ENCODE measurements at places on chromosomes 13 and 19. TPM values are rescaled to one million over a fixed set of nuclear protein-coding genes. Genes with fewer than 3 reads are reported as not detected.

The CLEC4M gene
- total RNA-seq, result not detected

- DNase-seq, result no peak
These were observed 91.6 kb upstream of the SIAH3 start for GRCh38 chr13:45943120-45943519.

DNA sequence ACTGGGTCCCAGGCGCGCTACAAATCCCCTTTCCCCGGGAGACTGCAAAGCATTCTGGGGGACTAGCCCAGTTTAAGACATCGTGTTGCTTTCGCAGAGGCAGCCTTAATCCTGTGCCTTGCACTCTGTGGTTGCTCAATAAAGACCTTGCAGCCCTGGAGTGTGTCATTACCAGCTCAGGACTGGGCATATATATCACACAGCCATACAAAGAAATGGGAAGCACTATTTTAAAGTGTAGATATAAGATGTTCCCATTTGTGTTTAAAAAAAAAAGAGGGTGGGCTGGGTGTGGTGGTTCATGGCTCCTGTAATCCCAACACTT is 11.1 kb downstream of the NAPA start:
- no peak for DNase-seq

DNA sequence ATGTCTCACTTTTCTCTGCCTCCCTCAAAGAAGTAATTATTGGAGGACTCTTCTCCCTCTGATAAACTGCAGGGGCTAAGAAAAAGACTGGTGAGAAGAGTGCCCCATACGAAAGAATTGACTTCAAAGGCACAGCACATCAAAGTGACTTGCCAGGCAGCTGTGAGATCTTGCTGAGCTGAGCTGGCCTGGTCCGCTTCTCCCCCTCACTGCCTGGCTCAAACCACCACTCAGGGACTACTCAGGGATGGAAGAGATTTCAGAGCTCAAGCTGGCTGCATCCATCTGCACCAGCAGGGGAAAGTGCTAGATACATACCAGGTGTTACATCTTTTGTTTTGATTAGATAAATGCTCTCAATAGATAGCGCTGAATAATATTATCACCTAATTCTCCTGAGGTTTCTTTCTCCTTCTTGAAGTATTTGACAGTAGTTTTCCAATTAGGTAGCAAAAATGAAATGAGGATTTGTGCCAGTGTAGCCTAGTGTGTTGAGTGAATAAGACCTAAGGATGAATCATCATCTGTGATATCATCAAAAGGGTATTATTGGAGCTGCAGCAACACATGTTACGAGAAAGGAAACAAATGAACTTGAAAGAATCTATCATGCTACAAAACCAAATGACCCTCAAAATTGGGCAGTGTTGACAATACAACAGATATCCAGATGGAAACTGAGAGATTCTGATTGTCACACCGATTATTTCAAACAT is 379.8 kb downstream of the TBC1D4 start:
- no peak for DNase-seq

Data from activated naive CD8-positive, alpha-beta T cell treated with anti-CD3 and anti-CD28 coated beads, Interleukin-2, amount 10 ng/mL, durations not matched to agents 7 days and 5 days (primary cell).